Activated CD4-positive, alpha-beta T cell treated with anti-CD3 and anti-CD28 coated beads, Interleukin-2, amount 10 ng/mL, durations not matched to agents 24 days and 14 days (primary cell): ENCODE measurements at places on chromosomes 13 and 19. TPM values are rescaled to one million over a fixed set of nuclear protein-coding genes. Genes with fewer than 3 reads are reported as not detected.
A peak's percentile ranks its signal among the peaks of the same experiment; 100 is the strongest.

DNA sequence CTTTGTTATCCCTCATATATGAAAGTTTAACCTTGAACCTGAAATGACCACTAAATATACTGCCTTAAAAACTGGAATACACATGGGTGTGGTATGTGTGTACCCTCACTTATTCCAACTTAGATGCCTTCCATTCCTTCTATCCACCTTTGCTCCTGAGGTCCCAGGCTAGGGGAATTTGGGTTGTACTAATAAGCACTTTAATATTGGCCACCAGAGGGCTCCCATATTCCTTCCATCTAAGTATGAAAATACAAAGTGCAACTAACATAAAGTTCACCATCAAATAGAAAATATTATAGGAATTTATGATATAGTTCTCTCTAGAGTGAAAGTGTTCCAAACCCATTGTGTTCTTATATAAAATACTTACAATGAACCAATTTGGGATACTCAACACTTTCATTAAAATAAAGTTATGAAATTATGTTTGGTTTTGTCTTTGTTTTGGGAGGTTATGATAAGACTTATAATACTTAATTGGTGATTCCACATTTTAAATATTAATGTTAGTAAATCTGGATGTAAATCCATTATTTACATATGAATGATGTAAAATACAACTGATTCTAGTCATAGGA, 62.3 kb downstream of the ITGBL1 start:
- DNase-seq = peak; percentile 64

FAM124A gene
- 0.82 and 1.1 TPM in 2 replicates for total RNA-seq

DNA sequence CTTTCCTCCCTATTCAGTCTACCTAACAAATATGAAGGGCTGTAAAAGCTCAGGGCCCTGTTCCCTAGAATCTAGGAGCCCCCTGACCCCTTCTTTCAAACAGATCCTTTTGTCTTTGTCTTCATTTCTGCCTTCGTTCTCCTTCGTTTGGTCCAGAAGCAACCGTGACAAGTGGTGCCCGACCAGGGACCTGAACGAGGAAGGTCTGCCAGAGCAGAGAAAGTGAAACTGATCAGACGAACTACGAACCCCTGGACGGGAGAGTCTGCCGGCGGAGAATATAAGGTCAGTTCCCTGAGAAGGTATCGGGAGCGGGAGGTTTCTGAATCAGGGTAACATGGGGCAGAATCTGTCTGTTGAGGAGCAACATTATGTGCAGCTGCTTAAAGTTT, 751 bp downstream of the ERVK3-1 start:
- DNase-seq = peak; percentile 71

DNA sequence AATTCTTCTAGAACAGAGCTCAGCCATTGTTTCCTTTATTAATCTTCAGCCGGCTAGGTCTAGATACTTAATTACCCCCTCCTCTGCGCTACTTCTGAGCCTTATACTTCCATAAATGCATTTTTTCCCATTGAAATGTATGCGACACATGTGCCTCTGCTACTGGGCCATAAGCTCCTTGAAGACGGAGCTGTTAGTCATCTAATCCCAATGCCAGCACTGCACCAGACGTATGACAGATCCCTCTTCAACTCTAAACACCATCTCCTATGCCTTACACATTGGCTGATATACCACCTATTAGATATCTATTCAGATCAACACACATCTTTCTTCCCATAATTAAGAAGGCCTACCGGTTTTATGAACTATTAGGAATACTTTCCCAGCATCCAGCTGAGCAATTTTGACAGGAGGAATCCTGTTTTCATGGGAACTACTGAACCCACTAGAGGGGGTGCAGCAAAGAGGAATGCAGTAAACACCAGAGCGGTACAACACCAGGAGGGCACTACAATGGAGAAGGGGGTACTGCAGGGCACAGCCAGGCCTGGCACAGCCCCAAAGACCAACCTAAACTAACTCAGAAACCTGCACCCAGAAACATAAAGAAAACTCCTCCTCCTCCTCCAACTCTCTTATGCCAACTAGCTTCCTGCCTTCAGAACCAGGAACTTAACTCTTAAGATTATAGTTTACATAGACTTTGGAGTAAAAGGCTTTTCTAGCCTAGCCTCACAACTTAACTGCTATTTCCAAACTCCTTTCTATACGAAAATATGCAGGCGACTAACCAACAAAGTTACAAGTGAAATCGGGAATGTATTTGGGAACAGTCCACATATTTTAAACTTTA, 18.7 kb downstream of the STK24 start:
- DNase-seq = no peak

ZNF682 gene
- 4.7 and 6.5 TPM in 2 replicates for total RNA-seq

IGFL2 gene
- 0.33 and 0.40 TPM in 2 replicates for total RNA-seq

GRCh38 chr13:68976287-68976686, 1131.3 kb upstream of the ATXN8OS start:
- no peak for DNase-seq

GRCh38 chr19:35206379-35206778, 22.2 kb downstream of the FAM187B start:
- DNase-seq = peak; percentile 90

WDR88 gene
- not detected in 2 replicates for total RNA-seq

LGALS14 gene
- not detected in 2 replicates for total RNA-seq

CSNK1G2 gene
- 91.7 and 92.8 TPM in 2 replicates for total RNA-seq

DNA sequence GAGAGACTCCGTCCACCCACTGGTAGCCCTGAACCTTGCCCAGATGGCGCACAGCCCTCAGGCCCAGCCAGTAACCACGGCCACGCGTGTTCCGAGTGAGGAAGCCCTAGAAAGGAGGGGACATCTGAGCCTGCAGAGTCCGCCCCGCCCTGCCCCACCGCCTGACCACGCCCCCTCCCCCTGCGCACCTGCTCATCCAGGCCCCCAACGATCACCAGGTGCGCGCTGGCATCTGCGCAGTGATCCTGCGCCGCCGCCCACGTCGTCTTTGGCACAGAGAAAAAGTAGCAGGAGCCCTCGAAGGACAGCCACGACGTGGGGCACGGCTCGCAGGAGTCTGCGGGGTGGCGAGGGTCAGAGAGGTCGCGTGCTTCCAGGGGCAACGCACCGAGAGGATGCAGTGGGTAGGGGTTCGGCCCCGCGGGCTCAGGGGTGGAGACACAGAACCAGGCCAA, 2.1 kb downstream of the CLEC4G start:
- DNase-seq = no peak

DNA sequence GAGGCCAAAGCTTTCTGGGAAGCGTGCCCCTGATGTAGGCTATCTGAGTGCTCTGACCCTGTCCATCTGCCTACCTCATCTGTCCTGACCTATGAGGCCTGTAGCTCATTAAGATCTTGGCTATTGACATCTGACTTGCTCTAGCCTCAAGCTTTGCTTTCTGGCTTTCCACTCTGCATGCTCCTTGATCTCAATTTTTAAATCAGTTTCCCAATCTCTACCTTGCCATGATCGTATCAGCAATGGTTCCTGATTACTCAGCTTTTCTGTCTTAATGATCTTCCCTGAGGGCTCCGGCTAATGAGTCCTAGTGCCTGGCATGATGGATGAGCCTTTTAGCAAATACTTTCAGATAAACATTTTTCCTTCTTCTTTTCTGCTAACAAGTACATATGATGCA, 262.0 kb downstream of the NDFIP2 start:
- no peak for DNase-seq

- no peak for DNase-seq
Measured at GRCh38 chr13:101795025-101795424, 342.6 kb downstream of the ITGBL1 start.

GRCh38 chr13:84894749-84895148, 904.5 kb downstream of the SLITRK6 start:
- DNase-seq = no peak

GRCh38 chr19:48445256-48445605, 552 bp upstream of the GRWD1 start:
- DNase-seq = no peak

GRCh38 chr19:8610936-8611300, 403 bp upstream of the ADAMTS10 start:
- DNase-seq = no peak

DNA sequence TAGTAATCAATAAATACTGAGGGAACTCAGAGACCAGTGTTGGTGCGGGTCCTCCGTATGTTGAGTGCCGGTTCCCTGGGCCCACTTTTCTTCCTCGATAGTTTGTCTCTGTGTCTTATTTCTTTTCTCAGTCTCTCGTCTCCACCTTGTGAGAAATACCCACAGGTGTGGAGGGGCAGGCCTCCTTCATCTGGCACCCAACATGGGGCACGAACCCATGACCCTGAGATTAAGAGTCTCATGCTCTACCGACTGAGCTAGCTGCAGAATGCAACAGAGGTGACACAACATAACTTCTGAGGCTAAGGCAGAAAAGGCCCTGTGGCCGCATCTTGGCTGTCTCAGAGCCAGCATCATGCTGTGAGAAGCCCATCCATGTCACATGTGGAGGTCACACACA, 5.3 kb upstream of the ZNF613 start:
- DNase-seq = no peak

DNA sequence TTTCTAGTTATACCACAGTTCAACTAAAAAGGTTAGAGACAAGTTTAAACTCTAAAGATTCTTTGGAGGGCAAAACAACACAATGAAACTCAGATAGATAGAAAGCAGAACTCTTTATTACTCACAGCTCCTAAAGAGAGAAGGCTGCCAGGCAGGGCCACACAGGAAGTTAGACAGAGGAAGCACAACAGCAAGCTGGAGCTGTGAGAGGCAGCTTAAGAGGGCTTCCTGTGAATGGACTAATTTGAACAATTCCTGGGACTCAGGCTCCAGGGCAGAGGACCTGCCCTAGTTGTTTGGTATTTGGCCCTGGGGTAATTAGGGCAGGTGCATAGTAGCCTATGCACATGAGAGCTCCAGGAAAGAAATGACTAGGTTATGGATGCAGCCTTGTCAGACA, 803.6 kb downstream of the DIAPH3 start:
- no peak for DNase-seq

GRCh38 chr19:10887616-10888367, 16.4 kb downstream of the CARM1 start:
- DNase-seq = no peak

DNA sequence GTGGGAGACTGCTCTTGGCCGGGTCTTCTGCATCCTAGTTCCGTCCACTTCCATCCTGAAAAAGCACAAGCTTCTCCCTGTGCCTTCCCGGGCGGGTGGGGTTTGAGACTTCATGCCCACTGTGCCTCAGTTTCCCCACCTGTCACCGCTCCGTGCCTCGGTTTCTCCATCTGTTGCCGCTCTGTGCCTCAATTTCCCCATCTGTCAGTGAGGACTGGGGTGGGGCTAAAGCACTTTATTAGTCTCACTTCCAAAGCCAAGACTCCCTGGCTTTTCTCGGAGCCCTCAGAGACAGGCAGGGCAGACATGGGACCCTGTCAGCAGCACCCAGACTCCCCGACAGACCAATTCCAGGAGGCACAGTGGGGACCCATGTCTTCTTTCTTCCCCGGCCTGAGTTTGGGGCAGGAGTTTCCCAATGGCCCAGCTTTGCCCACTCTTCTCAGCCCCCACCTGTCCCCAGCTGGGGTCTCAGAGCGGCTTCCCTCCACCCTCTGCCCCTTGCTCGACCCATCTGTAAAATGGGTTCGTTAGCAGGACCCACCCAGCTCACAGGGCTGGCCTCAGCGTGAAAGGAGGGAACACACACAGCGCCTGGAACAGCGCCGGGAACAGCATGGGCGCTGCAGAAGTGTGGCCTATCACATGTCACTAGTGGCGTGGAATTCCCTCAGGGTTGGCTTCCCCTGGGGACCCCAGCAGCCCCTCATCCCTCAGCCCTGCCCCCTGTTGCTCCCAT, 4.6 kb upstream of the PEAK3 start:
- DNase-seq = no peak

DNA sequence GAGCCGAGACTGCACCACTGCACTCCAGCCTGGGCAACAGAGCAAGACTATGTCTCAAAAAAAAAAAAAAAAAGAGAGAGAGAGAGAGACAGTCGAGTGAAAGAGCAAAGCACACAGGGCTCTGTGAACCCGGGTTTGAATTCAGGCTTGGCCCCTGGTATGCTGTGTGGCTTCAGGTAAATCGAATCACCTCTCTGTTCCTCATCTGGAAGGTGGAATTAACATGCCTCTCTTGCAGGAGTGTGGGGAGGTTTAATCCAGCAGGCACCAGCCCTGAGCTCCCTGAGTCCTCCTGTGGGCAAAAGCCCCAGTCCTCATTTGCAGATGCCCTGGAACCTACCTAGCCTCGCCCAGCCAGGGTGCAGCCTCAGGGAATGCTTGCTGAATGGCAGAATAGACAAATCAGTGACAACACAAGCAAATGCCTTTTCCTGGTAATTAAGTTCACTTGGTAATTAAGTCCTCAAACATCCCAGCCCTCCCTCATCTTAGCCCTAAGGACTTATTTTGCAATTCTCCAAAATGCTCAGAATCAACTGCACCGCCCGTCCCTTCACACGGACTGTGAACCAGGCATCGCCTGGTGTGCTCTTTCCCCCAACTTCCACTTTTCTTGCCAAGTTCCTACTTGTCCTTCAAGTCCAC, 4.6 kb upstream of the ZNRF4 start:
- no peak for DNase-seq

AP1M2 gene
- not detected in 2 replicates for total RNA-seq

DNA sequence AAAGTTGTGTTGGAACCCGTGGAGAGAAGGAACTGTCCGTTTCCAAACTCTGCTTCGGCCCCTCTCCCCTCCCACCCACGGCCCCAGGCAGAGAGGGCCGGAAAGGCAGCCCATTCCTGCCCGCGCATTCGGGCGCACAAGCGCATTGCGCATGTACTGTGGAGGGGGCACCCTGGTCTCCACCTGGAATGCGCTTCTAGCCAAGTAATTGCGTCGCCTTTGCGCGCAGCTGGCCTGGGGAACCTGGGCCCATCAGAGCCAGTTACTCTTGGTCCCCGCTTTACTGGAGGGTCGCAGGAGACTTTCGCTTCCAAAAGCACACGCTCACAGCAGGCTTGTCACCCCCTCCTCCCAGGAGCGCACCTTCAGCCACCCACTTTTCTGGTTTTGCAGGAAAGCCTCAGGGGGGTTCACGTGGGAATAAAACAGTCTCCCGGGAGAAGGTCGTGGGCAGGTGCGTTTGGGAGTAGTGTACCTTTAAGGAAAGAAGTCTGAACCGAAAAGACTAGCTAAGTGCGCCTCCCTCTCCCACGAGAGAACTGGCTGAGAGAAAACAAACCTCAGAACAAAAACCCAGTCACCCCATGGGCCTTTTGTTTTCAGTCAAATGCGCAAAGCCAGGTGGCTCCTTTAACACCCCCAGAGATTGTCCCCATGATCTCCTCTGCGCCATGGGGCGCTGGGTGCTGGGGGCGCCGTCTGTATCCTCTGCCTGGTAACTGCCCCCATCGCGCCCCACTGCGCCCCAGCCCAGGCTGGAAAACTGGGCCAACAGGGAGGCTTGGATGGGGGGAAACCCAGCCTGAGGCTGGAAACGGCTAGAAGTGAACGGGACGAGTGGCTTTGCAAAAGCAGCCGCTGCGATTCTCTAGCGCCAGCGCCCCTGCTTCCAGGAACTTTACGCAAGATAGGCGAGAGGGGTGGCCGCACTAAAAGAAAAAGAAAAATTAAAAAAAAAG, 28.5 kb downstream of the GSX1 start:
- no peak for DNase-seq

DNA sequence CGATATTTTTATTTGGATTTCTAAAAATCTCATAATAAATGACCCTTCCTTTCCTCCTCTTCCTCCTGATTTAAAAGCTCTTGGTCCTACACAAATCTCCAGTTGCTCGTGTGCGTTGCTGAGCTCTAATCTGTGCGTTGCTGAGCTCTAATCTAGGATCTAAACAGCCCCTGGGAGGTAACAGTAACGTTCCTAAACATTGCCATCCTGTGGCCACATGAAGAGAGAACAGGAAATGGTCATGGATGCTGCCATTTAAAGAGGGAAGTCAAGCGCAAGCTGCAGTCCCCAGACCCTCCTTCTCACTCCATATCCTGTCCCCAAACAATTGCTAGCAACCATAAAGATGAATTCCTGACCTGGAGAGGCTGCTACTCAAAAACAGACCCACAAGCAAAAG, 170.8 kb downstream of the NUFIP1 start:
- no peak for DNase-seq
